Cardiac muscle cell (in vitro differentiated cells and primary cell): ENCODE measurements at places on chromosomes 2 and 18. TPM values are rescaled to one million over a fixed set of nuclear protein-coding genes. Genes with fewer than 3 reads are reported as not detected.

The TFPI gene
- 6.6 and 9.3 TPM in 2 replicates for total RNA-seq

GRCh38 chr18:57581301-57581934 lies 5.1 kb downstream of the FECH start:
- no peak overlapping the region for H3K4me3 ChIP-seq
- no peak overlapping the region for H3K27ac ChIP-seq
- H3K36me3 ChIP-seq: peaks cover 3% of the 10 kb centered on the region
- no peak for DNase-seq
- H3K27me3 ChIP-seq: no peaks in the 10 kb centered on the region

The GPR45 gene
- total RNA-seq: not detected in 2 replicates

GRCh38 chr2:20222014-20222768 lies 2.7 kb downstream of the SDC1 start:
- H3K4me1 ChIP-seq: no peaks in the 10 kb centered on the region
- DNase-seq: no peak
- peaks cover 15% of the 10 kb centered on the region for H3K27me3 ChIP-seq
- no peaks in the 10 kb centered on the region for H3K36me3 ChIP-seq
